ENCODE measurements at places on chromosomes 12 and 14.
A peak's percentile ranks its signal among the peaks of the same experiment; 100 is the strongest.

DNA sequence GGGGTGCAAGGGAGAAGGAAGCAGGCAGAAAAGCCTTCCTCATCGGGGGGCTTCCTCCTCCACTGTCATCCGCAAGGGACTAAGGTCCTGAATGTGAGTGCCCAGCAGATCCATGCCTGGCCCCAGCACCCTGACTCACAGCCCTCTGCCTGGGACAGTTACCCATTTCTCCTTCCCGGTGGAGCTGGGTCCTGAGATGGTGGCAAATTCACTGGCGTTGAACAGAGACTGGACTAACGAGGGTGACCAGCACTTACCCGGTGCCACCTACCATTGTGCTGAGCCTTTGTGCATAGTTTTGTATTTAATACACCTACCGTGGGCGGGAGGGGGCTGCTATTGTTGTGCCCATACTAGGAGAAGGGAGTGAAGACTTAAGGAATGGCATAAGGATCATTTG lies 30.9 kb upstream of the PLEKHG6 start:
- DNase-seq = peak; percentile 8

DNA sequence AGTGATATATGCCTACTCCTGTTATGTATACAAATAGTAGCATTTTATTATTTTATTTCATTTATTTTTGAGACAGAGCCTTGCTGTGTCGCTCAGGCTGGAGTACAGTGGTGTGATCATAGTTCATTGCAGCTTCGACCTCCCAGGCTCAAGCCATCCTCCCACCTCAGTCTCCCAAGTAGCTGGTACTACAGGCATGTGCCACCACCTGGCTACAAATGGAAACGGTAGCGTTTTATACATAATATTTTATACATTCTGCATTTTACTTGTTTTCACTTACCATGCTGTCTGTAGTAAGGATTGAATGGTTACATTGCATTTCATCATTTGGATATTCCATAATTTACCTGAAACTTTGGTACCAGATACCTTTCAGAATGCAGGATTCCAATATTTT lies 14.1 kb downstream of the C1R start:
- DNase-seq = no peak

DNA sequence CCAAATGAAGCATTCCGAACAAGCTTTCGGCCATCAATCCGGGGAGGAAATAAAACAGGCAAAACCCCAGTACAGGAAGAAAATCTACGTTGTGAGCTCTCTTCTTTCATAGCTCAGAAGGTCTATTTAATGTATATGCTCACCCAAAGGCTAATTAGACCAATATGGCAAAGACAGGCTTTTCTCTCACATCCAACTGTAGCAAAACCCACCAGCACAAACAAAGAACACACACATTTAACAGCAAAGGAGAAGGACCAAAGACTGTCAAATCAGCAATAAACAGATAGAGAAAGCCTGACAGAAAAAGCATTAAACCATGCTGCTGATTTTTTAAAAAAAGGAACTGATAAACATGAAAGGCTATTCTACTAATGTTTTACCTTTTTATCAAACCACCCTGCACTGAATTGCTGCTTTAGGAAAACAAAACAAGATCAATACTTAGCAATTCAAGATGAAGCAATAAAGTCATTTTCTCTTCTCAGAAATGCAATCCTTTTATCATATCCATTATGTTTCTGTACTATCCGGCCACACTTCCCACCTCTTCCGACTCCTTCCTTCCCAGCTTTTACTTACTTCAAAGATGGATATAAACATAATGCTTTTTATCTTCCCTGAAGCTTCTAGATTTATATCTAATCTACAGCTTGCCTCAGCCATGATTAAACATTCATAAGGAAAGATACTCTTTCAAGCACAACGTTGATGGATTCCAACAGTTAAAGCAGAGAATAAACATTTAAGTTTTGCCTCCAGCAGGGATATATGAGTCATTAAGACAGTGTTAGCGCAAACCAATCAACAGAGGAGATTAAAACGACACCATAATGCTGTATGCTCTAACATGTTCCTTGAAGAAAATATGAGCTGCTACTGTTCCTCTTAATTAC lies 74.6 kb upstream of the BBS10 start:
- DNase-seq = no peak

DNA sequence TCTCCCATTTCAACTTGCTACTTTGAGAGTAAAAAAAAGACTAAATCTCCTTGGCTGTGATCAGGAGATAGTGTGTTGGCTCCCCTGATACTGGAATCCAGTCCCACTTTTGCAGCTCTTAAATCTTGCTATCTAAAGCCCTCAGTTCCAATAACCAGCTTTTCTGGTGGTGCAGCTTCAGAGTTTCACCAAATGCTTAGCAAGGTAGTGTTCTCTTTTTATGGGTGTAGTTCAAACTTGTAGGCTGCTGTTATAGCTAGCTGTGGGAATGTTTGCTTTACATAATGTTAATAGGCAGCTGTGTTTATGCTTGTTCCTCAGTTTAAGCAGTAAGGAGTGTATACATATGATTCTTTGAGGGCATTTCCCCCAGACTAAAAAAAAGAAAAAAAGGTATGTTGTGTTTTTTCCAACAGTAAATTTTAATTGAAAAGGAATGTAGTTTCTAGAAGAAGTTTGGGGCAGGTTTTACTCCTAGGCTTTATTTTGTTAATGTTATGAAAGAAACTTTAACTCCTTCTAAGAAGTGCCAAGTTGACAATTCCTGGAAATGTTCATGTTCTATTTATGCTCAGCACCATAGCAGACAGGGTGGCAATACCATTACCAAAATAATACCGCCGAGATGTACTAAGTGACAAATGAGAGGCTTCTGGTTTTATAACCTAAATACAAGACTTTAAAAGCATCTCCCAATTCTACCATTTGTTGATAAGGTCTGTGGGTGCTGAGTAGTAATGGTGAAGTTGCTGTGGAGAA lies 12.1 kb downstream of the CRADD start:
- DNase-seq = no peak

- no peak for DNase-seq
Measured at GRCh38 chr14:95104911-95105310, 52.4 kb downstream of the DICER1 start.

- DNase-seq = no peak
Measured at GRCh38 chr12:12511895-12512711, 50.6 kb downstream of the DUSP16 start.

- no peak for DNase-seq
Measured at GRCh38 chr14:72573725-72574417, 320.0 kb downstream of the DPF3 start.

DNA sequence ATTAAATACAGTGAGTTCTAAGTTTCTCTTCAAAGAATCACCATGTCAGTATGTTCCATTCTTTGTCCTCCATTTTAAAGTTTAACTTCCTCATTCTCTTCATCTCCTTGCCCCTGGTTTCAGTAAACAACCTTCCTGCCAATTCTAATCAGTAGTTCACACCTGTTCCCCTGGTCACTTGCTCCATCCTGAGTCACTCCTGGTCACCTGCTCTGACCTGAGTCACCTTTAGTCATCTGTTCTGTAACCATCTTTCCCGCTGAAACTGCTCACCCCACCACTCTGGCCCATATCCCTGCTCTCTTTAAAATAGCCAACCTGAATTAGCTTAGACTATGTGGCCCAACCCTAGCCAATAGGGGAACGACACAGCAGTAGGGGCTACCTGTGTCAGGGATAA lies 1447.4 kb upstream of the TMEM132C start:
- no peak for DNase-seq

- no peak for DNase-seq
Measured at GRCh38 chr14:60101786-60102185, 10.1 kb downstream of the PCNX4 start.

GRCh38 chr12:108646600-108647579 lies 13.2 kb upstream of the SELPLG start:
- DNase-seq = no peak

- peak; percentile 58 for DNase-seq
Measured at GRCh38 chr12:112170376-112170775, 45.0 kb downstream of the TRAFD1 start.

DNA sequence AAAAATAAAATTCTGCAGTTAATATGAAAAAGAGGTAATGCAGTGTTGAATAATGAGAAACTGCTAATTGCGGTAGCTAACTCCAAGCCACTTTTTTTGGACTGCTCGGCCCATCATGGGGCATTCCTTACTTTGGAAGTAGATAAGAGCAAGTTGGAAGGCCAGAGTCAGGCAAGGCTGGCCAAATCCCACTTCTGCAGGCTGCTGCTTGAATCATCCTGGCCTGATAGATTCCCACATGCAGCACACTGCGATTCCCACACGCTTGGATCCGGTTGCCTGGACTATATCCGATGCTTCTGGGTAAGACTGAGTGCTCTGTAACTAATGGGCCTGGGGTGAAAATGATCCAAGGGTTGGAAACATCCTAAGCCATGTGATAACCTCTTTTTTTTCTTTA lies 10.6 kb downstream of the EIF2B2 start:
- no peak for DNase-seq

DNA sequence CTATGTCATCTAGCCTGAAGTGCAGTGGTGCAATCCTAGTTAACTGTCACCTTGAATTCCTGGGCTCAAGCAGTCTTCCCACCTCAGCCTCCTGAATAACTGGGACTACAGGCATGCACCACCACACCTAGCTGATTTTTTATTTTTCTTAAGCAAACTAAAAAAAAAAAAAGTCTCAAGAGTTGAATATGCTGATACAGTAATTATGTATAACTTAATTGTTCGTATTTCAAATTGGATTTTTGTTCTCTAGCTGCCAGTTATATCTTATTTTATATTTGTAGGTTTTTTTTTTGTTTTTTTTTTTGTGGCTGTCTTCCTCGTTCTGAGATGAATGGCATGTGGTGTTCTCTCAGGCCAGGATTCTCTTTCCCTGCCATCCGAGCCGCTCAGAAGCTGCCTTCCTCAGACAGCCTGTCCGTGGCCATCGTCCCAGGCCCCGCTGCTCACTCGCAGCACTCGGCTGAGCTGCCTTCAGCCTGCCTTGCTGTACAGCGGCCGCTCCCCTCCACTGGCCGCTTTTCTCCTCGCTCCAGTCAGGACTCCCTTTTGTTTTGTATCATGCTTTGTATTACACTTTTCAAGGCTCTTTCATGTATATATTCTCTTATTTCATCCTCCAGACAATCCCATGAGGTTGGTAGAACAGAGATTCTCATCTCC lies 53.3 kb downstream of the WDR20 start:
- DNase-seq = no peak

GRCh38 chr12:12803186-12803585 lies 10.0 kb upstream of the DDX47 start:
- DNase-seq = peak; percentile 88

GRCh38 chr12:124765581-124766489 lies 97.8 kb downstream of the SCARB1 start:
- DNase-seq = peak; percentile 34

DNA sequence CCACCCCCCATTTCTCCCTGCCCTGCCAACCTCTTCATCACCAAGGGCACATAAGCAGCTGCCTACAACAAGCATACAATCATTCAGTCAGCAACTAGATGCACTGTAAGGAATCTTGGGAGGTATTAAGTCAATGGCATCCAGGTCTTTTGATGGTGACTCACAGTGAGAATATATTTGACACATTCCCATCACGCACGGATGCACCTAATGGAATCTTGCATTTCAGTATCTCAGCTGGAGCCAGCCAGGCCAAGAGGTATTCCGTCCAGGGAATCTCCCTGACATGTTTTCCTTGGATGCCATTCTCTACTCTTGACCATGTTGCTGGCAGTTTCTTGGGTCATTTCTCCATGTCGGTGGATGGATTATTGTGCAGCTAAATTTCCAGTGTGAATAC lies 73.9 kb upstream of the CAPRIN2 start:
- no peak for DNase-seq

GRCh38 chr12:98217257-98217656 lies 298.1 kb upstream of the TMPO start:
- no peak for DNase-seq

DNA sequence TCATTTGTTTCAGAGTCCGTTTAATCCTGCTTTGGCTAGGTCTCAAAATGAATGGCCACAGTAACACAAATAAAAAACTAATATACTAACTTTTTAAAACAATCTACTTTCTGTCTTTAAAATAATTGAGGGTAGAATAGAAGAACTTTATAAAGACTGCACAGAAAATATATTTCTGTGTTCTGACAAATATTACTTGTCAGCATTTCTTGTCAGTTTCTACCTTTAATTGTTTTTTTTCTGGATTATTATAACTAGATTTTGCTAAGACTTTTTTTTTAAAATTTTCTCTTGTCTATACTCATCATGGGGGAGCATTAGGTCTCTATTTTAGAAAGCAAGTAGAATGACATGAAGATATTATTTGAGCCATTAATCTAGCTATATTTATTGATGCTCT lies 86.2 kb downstream of the RAD52 start:
- DNase-seq = no peak

DNA sequence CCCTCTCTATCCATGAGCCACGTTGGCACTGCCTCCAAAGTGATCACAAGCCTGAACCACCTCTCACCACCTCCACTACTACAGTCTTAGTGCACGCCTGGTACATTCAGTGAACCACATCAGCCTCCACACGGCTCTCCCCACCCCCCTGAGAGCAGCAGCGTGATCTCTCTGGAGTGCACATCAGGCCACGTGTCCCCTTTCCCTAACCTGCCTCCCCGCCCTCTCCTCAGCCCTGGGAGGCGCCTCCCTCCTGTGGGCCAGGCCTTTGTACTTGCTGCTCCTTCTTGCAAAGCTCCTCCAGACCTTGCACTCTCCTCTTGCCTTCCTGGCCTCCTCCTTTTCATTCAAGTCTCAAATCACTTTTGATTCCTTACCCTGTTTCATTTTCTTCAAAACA lies 49.8 kb downstream of the SLC6A12 start:
- DNase-seq = no peak

DNA sequence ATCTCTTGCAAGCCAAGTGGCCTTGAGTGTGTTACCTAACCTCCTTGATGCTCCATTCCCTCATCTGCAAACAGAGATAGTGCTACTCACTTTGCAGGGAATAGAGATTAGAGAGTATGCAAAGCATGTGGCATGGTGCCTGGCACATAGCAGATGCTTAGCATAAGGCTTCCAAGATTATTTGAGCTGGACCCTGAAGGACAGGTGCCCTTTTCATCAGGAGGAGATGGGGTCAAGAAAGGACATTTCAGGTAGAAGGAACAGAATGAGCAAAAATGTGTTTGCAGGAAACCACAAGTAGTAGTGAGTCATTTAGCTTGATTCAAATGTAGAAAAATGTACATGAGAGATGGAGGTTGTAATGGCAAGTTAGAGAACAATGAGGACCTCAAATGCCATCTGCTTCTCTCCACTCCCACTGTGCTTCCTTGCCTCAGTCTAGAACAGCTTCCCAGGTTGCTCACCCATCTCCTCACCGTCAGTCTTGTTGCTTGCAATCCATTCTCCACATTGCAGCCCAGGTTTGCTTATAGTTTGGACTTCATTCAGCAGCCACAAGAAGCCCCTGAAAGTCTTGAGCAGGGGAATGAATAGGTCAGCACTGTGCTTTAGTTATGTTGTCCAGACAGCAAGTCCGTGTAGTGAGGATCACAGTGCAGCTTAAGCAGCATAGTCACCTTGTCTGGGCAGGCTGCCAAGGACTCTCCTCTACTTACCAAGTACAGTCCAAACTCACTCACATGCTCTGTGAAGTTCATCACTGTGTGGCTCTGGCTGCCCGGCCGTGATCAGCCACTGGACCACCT lies 536.3 kb upstream of the CCDC196 start:
- no peak for DNase-seq
